Activated T-helper 9 cell treated with anti-CD3 and anti-CD28 coated beads, Interleukin-2, amount 50 U/mL, for 16 hours (primary cell): ENCODE measurements at places on chromosomes 16 and 17.

- no peak for DNase-seq
These were observed 39.4 kb upstream of the DHX8 start for GRCh38 chr17:43444223-43445008.

GRCh38 chr16:24504472-24505345 is 34.7 kb upstream of the RBBP6 start:
- peak; percentile 8 for DNase-seq

DNA sequence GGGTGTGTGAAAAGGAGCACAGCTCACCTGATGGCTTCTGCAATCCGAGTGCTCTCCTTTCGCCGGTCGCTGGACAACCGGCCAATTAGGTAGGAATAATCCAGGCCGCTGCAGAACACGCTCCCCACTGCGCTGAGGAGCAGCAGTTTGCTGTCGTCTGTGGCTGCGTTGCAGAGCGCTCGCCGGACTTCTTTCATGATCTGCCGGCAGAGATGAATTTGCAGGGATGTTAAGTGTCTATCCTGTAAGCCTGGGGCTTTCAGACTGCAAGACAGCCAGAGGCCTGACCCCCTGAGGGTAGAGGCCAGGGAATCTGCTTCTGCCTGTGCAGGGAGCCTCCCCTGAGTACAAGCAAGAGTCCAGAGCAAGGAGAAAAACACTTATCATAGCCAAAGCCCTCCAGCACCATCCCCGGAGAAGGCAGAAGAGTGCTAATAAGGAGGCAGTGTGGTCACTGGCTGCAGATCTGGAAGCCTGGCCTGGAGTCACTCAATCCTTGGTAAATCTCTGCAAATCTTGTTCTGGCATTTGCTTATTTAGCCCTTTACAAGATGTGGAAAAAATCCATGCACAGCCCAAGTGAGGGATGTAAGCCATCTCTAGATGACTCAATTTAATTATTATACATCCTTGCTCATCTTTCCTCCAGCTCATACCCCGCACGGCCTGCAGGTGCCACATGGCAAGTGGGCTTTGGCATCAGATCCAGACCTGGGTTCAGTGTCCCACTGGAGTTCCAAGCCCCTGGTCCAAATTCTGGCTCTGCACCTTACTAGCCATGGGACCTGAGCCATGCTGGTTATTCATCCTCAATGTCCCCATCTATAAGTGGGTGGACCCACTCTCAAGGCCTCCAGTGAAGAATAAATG is 80.2 kb downstream of the DYNLRB2 start:
- DNase-seq = no peak

DNA sequence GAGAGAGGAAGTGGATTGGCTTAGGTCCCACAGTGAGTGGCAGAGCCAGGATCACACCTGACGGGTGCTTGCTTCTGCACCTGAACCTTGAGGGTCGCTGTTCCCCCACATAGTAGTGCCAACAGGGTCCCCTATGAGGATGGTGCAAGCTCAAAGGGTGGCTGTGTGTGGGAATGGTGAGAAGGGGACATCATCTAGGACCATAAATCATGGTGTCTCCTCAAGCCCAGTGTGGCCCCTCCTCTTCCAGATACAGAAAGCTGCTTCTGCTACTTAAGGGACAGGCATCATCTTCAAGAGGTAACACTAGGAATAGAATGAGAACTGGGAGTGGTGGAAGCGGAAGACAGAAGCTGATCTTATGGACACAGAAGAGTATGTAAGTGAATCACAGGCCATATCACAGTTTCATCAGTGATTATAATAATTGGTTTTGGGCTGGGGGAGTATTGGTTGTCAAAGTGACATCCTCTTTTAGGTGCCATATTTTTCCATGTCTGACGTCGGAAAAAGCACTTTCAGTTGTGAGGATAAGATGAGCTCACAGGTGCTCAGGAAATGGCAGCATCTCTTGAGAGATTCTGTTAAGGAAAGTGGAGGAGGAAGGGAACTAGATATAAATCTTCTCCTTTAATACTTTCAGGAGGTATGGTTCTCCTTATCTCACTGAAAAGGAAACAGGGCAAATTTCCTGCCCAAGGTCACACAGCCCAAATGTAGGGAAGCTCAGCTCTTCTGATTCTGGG is 83.2 kb upstream of the HNF1B start:
- no peak for DNase-seq

DNA sequence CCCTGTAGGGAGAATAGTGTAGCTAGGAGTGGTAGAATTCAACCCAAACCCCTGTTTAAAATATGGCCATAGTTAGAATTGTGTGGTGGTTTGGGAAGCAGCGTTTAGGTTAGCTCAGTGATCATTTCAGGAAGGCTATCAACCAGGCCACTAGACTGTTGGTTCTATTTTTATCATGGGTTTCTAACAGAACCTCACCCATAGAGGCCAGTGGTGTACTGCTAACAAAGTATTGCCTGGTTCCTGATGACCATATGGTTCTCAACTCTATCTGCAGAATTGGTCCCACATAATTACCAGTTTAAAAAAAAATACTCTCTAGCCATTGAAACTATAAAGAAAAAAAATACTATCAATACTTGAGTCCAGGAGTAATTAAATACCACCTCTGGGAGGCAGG is 70.5 kb upstream of the RASL10B start:
- DNase-seq = no peak

GRCh38 chr17:74177018-74177450 is 26.4 kb upstream of the RPL38 start:
- DNase-seq = no peak

- DNase-seq = no peak
These were observed 146.7 kb downstream of the RAB11FIP4 start for GRCh38 chr17:31538080-31538762.

GRCh38 chr17:36945140-36945539 is 3.6 kb upstream of the AATF start:
- no peak for DNase-seq

- DNase-seq = no peak
These were observed 1.5 kb downstream of the CPNE2 start for GRCh38 chr16:57093666-57094564.

- no peak for DNase-seq
These were observed 20.5 kb downstream of the SRCIN1 start for GRCh38 chr17:38585056-38585917.

DNA sequence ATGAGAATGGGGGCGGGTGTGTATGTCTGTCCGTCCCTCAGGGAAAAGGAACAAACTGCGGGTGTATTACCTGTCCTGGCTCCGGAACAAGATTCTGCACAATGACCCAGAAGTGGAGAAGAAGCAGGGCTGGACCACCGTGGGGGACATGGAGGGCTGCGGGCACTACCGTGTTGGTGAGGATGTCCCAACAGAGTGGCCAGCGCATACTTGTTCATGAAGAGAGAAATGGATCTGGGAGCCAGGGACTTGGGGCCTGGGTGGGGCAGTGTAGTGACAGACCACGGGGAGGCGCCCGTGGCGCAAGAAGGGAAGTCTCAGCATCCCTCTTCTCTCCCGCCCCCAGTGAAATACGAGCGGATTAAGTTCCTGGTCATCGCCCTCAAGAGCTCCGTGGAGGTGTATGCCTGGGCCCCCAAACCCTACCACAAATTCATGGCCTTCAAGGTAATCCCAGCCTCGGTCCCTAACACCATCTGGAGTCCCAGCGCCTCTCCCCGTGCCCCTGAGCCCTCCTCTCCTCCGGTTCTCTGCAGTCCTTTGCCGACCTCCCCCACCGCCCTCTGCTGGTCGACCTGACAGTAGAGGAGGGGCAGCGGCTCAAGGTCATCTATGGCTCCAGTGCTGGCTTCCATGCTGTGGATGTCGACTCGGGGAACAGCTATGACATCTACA is 3.5 kb upstream of the C17orf107 start:
- no peak for DNase-seq

- DNase-seq = peak; percentile 94
These were observed at the start of gene ALDOA for GRCh38 chr16:30065102-30065942. ALDOA (plus strand) TSS chr16:30065760; CDS start chr16:30066898, 1,138 bp downstream.

- no peak for DNase-seq
These were observed 24.8 kb downstream of the MAP1LC3B start for GRCh38 chr16:87416826-87417527.

DNA sequence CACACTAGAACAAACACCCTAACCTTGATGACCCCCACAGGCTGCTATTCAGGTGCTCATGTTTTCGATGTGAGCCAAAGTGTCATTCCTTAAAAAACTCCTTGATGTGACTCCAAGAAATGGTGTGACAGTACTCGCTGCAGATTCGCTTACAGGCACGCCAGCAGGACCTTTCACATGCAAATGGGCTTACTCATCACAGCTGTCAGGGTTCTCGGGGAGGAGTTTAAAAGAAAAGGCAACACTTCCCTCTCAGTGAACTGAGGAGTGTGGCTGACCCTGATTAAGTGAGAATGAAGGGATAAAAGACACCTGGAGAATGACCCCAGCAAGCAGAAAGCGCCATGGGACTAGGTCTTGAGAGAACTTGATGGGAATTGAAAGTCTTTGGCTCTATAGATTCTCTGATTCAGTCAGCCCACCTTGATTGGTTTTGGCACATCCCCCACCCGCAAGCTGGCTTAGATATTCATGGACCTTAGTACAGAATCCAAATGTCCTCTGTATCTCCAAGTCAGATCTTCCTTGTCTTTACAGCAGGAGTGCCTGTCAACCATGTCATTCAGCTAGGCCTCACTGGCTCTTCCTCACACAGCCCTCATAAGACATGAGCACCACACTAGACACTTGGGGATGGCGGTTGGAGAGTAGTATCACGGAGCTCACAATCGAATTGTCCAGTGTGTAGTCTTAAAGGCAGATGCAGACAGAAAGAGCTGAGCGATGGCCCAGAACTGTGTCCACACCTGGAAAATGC is 82.6 kb downstream of the HIC1 start:
- DNase-seq = no peak

DNA sequence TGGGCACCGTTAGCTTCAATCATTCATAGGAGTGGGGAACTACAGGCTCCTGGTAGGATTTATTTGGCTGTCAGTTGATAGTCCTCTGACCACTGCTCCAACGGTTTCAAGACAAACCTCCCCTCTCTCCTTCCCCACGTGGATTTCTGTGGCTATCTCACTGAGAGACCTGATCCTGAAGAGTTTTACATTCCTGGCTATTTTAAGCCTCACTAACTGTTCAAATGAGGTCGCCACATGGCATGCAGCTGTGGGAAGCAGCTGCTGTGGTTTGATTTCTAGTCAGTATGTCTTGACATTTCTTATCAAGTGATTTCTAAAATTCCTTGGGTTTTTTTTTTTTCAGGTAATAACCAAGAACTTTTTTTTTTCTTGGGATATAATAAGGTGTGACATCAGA is 38.3 kb downstream of the CDK5R1 start:
- no peak for DNase-seq

DNA sequence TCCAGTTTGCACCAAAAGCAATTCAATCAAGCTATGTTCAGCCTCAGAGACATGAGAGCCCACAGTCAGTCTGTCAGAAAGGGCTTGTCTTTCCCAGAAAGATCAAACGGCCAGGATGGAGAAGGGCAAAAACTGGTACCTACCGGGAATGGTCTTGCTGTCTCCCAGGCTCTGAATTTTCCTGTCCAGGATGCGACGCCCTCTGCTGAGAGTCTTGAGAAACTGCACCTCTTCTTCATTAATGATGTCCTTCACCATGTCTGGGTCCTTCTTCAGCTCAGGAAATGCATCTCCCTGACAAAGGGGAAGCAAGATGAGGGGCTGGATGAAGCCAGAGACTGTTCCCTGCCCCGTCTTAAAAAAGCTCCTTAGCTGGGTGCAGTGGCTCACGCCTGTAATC is 15.8 kb upstream of the EXOSC6 start:
- no peak for DNase-seq

DNA sequence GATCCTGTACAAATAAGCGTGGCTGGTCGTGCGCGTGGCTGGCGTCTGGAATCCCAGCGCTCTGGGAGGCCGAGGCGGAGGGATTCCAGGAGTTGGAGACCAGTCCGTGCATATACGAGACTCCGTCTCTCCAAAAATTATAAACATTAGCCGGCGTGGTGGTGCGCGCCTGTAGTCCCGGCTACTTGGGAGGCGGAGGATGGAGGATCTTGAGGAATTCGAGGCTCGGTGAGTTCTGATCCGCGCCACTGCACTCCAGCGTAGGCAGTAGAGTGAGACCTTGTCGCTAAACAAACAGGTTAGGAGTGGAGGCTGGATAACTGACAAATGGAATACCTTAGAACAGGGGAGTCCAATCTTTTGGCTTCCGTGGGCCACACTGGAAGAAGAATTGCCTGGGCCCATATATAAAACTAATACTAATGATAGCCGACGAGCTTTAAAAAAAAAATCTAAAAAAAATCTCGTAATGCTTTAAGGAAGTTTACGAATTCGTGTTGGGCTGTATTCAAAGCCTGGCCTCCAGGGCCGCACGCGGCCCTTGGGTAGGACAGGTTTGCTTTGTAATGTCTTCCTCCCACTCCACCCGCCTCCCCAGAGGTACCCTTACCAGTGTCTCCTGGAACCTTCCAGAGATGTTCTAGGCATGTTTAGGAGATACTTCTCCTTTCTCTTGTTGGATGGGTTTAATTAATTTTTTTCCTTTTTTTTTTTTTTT is 909 bp upstream of the RSL1D1 start:
- no peak for DNase-seq

GRCh38 chr17:34400301-34400931 is 37.4 kb upstream of the CCL1 start:
- no peak for DNase-seq

DNA sequence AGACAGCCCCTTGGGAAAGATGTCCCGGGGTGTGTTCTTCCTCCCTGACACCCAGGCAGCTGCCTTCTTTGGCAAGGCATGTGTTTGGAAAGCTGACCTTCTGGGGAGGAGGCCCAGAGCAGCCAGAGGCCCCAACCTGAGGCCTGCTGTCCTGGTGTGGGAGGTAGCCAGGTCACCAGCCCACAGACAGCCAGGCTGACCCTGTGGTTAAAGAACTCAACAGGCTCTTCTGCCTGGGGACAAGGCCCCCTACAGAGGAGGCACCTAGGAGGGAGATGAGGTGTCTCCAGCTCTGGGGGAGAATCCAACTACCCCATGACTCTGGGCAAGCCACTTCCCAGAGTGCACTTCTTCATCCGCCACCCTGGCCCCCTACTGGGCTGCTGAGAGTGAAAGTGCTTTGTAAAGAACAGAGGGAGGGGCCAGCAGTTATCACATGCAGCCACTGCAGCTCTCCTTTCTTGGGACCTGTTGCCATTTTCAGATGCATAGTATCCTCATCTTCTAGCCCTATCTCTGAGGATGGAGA is 13.1 kb upstream of the SREBF1 start:
- peak; percentile 30 for DNase-seq

DNA sequence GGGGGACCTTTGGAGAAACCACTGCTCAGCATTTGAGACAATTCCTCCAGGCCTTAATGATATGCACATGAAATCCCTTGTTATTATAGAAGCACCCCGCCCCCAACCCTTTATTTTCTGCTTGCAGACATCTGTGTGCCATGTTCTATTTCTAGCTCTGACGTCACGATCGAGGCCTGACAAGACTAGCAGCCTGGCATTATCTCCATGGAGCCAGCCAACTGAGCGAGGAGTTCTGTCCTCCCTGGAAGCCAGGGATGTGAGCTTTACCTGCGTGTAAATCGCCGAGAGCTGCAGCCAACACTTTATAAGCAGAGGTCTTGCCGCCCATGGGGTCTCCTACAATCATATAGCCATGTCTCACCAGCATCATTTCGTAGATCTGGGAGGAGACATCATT is 116.9 kb downstream of the DNAH3 start:
- DNase-seq = no peak
